Activated CD4-positive, CD25-positive, alpha-beta regulatory T cell treated with anti-CD3 and anti-CD28 coated beads, Interleukin-2, amount 50 U/mL, for 72 hours (primary cell): ENCODE measurements at places on chromosomes 5 and 9.

GRCh38 chr5:73844165-73844564 lies 218.2 kb downstream of the ARHGEF28 start:
- no peak for DNase-seq

- no peak for DNase-seq
Measured at GRCh38 chr5:132389585-132390286, 20.2 kb downstream of the SLC22A5 start.

DNA sequence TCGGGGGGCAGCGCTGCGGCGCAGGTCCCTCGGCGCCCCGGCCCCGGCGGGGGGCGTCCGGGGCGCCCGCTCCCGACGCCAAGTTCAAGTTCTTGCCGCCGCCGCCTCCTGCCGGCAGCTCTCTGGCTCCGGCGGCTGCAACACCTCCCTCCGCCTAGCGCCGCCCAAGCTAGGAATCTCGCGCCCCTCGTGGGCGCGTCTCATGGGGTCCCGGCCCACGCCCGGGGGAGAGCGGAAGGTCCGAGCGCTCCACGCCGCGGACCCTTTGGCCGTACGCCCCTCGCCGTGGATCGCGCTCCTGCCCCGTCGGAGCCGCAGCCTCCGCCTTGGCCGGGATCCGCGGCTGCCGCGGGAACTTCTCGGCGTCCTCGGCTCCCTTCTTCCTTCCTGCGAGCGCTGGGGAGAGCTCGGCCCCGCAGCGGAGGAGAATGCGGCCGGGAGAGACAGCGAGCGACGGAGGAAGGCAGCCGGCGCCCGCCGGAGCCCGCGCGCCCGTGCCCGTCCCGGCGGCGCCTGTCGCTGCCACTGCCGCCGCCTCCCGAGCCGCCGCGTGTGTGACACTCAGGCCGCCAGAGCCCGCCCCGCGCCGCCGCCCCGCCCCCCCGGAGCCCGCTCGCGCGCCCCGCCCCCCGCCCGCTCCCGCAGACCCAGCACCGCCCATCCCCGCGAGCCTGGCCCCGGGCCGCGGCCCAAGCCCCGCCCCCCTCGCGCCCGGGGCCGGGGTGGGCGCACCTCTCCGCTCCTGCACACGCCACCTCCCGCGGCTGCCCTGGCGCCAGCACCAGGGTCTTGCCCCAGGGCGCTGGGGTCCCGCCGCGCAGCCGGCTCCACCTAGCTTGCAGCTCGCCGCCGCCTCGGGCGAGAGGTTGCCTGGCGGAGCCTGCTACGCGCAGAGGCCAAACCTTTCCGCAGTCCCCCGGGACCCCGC lies at the start of gene SHB:
TSS of gene SHB (minus strand) at position 527 of the 928 bp plus-strand sequence. CDS start 582 bp downstream, outside the sequence.
- peak; percentile 75 for DNase-seq

DNA sequence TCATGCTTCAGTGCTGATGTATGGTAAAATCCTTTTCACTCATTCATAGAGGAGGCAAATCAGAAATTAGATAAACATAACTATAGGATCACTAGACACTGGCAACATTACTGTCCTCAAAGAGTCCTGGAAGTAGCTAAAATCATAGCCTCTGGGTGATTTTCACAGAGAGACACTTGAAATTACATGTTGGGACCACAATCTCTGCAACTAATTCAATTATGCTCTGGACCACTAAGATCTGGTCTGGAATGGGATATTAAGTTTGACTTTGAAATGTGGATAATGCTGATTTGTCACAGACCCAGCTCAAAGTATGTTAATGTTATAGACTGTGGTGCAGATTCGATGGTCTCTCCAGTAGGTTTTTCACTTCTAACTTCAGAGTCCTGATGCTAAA lies 214.6 kb upstream of the CCNH start:
- no peak for DNase-seq

GRCh38 chr9:113398796-113399195 lies 2.3 kb downstream of the ALAD start:
- DNase-seq: no peak

DNA sequence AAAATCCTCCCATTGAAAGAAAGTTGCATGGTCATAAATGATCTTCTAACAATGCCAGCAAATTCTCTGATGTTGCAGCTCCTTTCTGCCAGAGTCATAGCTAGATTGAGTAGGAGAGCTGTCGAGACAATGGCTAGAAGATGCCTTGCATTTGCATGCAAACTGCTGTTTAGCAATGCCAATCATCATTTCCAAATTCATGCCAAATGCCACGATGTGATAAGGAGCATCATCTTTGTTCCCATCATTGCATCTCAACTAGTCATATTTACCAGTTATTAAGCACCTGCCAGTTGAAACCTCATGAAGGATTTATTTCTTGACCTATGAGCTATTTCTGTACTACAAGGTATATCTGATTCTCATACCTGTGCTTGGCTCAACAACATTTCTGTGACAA lies 246.4 kb upstream of the PIK3R1 start:
- no peak for DNase-seq

GRCh38 chr5:122947372-122947771 lies 89.2 kb downstream of the PPIC start:
- no peak for DNase-seq

DNA sequence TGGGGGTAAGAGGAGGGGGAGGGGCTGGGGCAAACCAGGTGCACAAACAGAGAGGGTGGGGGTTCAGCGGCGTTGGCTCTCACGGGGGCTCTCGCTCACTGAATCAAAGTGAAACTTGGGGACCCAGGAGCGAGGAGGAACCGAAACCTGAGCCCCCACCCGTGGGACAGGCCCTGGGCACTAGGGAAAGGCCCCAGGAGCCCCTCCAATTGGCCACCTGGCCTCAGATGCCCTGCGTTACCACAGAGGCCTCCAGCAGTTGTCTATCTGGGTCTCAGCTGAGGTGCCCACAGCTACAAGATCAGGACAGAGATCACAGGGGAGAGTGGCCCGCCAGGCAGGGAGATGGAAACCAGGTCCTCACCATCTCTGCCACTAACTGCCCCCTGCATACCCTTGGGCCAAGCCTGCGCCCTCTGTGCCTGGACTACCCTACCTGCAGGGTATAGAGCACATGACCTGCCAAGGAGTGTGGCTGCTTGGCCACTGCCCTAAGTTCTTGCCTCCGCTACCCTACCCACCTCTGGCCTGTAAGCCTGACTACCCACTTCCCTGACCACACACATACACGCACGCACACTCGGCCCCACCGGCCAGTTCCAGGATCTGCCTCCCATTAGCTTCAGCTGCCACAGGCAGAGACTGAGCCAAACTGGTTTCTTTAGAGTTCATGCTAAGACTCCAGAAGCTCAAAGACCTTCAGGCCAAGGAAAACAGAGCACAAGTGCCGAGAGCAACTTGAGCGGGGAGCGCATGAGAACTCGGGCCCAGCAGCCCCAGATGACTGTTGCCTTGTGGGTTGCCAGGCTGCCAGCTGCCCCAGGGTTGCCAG lies 39.9 kb downstream of the PAX5 start:
- DNase-seq: no peak

GRCh38 chr5:175325681-175326080 lies 118.3 kb downstream of the DRD1 start:
- DNase-seq: no peak

- no peak for DNase-seq
Measured at GRCh38 chr5:98794414-98795080, 21.1 kb downstream of the RGMB start.

GRCh38 chr9:83219924-83220438 lies 157.0 kb upstream of the RASEF start:
- DNase-seq: no peak

DNA sequence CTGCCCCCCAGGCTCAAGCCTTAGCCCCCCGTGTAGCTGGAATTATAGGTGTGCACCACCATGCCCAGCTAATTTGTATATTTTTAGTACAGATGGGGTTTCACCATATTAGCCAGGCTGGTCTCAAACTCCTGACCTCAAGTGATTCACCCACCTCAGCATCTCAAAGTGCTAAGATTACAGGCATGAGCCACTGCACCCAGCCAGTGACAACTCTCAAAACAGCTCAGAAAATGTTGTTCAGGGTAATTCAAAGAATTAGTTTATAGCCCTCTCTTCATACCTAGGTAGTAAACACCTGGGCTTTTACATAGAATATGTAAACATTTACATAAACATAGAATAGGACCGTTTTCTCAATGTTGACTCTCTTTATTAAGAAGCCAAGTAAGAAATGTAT lies 168.7 kb downstream of the ENC1 start:
- DNase-seq: no peak

GRCh38 chr5:7515284-7515914 lies 119.5 kb downstream of the ADCY2 start:
- DNase-seq: no peak

GRCh38 chr9:97596906-97597305 lies 36.3 kb downstream of the TSTD2 start:
- DNase-seq: no peak

GRCh38 chr9:29668732-29669131 lies 2095.5 kb upstream of the C9orf72 start:
- DNase-seq: no peak

- DNase-seq: no peak
Measured at GRCh38 chr9:130982636-130983358, 26.2 kb upstream of the LAMC3 start.

DNA sequence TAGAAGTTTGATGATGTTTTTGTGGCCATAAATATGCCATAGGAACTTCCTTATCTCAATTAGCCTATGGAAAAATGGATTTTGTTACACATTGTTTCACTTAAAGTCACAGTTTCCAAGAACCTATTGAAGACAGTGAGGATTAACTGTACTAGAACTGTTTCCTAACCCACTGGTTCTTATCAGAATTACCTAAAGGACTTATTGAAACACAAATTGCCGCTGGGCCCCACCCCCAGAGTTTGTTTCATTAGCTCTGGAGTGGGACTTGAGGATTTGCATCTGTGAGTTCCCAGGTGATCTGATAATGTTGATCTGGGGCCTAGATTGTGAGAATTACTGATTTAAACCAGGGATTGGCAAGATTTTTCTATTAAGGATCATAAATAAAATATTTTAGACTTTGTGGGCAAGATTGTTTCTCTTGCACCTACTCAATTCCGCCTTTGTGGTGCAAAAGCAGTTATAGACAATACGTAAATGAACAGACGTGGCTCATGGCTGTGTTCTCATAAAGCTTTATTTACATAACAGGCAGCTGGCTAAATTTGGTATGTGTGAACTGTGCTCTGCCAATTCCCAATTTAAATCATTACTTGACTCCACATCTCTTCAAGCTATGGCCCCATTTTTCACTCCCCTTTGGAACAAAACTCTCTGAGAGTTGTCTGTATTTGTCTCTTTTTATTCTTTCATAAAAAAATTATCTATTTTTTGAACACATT lies 9.3 kb downstream of the JAK2 start:
- DNase-seq: no peak

DNA sequence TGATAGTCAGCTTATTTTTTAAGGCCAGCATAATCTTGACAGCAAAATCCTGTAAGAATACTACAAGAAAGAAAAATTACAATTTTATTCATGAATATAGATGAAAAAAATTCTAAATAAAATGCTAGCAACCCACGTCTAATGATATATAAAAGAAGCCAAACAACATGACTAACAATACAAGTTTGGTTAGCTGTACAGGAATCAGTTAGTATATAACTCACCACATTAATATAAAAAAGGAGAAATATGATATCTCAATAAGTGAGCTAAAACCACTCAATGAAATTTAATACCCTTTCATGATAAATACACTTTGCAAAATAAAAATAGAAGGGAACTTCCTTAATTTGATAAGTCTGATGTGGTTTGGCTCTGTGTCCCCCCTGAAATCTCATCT lies 139.7 kb upstream of the MAN2A1 start:
- no peak for DNase-seq

DNA sequence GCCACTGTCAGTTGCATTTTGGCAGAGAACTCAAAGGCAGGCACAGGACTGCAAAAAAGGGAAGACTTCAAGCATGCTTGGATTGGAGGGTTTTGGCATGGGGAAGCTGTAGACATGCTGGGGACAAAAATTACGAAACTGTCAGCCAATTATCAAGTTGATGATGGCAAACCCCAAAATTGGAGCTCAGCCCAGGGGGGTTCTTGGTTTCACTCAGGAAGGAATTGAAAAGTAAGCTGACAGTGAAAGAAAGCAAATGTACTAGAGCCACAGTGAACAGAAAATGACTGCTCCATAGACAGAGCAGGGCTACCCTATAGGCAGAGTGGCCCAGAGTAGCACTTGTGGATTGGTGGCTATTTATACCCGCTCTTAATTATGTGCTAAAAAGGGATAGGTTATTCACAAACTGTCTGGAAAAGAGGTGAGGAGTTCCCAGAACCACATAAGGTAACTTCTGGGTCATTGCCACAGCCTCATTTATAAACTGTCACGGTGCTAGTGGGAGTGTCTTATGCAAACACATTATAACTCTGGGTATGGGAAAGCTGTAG lies 14.6 kb upstream of the CFAP95 start:
- no peak for DNase-seq

DNA sequence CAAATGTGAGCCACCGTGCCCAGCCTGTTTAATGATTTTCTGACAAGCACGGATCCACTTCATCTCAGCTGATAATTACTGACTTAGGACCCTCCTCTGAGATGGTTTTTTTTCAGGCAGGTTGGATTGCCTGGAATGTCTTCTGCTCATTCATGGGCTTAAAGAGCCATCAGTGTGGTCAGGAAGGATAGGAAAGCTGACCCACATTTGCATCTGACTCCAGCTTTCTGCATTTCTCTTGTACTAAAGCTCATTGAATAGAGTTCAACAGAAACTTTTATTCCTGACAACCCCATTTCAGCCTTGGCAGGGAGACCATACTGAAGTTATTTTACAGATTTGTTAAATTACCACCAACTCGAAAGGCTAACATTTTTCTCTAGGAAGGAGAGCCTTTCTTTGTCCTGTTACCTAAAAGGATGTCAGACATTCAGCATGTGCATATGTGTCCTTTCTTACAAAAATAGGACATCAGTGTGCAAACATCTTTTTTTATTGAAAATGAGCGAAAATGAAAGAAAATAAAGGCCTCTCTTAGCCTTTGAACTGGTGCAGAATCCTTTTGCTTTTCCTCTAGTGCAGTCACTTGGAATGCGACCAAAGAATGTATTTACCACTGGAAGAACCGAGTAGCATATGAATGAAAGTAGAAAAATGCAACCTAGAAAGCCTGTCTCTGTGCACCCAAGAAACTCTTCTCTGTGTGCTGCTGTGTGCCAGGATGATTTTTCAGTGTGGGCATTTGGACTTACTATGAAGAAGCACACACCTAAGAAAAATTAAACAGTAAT lies 26.6 kb downstream of the ADCY2 start:
- no peak for DNase-seq

DNA sequence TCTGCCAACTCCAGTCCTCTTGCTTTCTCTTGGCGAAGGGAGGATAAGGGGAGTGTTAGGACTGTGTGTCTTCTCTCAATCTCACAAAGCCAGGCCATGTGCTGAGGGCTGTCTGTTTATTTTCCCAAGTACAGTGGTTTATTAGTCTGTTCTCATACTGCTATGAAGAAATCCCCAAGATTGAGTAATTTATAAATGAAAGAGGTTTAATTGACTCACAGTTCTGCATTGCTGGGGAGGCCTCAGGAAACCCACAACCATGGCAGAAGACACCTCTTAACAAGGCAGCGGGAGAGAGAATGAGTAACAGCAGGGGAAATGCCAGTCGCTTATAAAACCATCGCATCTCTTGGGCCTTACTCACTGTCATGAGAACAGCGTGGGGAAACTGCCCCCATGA lies 36.2 kb upstream of the CKS2 start:
- DNase-seq: no peak
